ENCODE measurements at places on chromosomes 2 and 18.
A peak's percentile ranks its signal among the peaks of the same experiment; 100 is the strongest.

GRCh38 chr2:41879235-41879916 lies 168.4 kb upstream of the PKDCC start:
- DNase-seq, result no peak

DNA sequence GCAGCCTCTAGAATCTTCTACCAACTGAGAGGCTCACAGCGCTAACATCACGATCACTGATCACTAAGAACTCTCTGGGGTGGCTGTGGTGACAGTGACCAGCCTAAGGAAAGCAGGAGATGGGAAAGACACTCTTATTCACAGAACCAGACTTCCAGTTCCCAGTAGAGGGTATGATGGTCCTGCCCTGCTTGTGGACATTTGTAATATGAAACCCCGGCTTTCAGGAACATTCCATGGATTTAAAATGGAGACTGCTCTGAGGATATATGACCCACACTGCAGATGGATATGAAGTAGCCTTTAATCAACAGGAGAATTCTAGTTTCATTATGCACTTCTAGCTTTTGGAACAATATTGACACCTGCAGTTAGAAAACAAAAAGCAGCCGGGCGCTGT lies 131.8 kb downstream of the AFF3 start:
- DNase-seq, result no peak

- no peak for DNase-seq
These were observed 1.4 kb upstream of the KCNK3 start for GRCh38 chr2:26691161-26691560.

DNA sequence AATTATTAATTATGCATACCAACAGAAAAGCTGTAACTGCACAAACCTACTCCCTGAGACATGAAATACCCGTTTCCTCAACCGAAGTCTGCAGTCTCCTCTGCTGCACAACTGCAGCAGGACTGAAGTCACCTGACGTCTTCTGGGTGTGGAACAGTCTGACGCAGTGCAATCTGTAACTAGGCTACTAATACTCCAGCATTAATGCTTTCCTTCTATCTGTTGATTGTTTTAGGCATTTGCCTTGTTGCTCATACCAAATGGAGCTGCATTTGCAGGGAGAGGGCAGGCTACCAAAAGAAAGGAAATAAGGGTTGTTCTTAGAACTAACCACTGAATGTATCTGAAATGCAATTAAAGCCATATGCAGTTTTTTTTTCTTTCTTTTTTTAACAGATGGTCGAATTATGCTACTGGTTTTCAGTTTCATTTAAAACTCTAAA lies 40.1 kb downstream of the RTN4 start:
- DNase-seq, result no peak

DNA sequence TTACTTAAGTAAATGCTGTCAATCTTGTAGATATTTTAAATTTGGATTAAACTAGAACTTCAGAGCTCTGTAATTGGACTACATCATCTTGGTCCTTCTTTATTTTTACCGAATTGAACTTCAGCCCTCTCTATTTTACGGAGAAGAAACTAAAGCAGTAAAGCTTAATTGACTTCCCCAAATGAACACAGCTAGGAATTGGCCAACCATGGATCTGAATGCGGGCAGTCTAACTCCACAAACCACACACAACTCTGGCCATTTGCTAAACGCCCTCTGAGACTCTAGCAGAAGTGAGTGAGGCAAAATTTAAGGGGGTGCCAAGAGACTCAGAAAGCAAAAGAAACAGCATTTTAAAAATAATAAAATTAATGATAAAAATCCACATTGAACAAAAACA lies 86.3 kb upstream of the KCTD1 start:
- DNase-seq, result no peak

GRCh38 chr18:61245276-61245675 lies 88.0 kb upstream of the CDH20 start:
- no peak for DNase-seq

GRCh38 chr2:126930970-126931590 lies 32.4 kb downstream of the TEX51 start:
- no peak for DNase-seq

DNA sequence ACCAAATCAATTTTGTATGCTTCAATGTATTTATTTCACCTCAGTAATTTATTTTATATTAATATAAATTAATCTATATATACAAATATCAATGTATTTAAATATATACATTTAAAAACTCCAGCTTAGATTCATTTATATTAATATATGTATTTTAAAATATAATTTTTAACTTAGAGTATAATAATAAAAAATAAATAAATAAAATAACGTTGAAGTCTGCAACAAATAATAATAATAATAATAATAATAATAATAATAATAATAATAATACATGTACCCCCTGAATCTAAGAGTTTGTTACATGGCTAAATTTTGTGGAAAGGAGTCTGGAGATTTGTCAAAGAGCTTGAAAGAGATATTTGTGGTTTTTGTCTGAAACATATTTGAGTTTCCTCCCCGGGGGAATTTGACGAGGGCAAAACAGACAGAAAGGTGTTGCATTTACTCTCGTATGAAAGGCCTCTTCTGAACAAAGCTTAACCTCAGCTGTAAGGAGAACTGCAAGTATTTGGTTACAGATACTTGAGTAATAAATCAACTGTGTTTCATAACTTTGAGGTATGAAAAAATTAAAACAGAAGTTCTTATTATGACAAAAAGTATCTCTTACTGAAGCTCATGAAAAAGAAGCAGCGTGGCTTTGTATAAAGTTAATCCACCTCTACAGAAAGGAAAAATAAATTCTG lies 93.4 kb downstream of the CDH19 start:
- DNase-seq, result no peak

DNA sequence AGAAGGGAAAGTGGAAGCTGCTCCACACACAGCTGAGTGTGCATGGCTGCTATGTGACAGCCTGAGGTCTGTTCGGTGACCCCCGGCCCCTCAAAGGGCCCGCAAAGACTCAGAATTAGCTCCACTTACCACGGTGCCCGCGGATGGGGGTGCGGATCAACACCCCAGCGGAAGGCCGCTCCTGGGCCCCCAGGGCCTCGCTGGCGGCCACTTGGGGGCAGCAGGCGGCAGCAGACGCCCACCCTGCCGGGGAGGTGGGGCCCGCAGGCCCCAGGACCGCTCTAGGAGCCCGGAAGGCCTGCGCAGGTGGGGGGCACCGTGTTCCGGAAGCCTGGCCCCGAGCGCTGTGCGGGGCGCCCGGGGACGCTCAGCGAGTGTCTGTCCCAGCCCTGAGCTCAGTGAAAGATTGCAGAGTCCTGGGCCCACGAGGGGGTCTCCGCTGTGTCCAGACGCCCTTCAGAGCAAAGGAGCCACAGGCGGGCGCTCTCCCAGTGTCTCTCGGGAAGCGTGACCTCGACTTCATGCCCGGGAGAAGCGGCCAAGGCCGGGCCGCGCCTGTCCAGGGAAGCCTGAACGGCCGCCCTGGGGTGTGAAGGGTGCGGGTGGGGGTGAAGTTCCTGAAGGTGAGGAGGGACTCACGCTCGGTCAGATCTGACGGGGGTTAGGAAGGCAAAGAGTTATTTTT lies 118.7 kb downstream of the VAPA start:
- DNase-seq, result no peak

- DNase-seq, result no peak
These were observed 18.9 kb downstream of the KCNG3 start for GRCh38 chr2:42474765-42475454.

GRCh38 chr2:46936566-46936965 lies 21.0 kb upstream of the MCFD2 start:
- DNase-seq, result no peak

- no peak for DNase-seq
These were observed 465.4 kb downstream of the ZNF804A start for GRCh38 chr2:185063761-185064160.

DNA sequence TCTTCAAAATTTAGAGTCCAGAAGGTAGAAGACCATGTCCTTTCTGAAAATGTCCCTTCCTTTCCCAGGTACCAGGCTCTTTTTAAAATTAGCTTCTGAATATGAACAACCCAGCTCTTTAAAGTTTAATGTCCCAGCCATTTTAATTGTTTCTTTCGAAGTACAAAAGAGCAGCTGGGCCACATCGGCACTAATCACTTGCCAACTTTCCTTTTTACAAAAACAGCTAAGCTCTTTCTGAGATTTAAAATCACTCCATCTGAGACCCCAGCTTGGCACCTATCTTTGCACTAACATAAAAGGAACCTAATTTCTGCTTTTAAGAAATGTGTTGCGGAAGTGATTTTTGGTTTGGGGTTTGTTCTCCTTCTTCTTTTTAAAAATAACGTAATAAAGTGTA lies 2.6 kb downstream of the BOD1L2 start:
- DNase-seq, result no peak

GRCh38 chr18:63137999-63138435 lies 181.6 kb downstream of the BCL2 start:
- DNase-seq, result no peak

DNA sequence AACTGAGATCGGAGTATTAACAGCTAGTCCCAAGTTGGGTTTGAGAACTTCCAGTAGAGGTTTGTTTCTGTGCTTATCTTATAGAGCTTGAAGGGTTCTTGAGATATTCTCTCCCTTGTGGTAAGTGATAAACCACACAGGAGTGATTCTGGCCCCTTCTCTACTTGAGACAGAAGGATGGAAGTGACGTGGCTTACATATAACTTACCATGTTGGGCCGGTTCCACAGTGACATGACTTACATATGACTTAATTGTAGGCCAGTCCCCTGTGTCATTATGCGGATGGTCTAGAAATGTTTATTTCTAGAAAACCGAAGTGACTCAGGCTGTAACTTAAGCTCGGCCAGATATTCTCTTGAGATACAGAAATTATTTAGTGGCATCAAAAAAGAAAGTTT lies 62.7 kb downstream of the TRAPPC12 start:
- DNase-seq, result no peak

DNA sequence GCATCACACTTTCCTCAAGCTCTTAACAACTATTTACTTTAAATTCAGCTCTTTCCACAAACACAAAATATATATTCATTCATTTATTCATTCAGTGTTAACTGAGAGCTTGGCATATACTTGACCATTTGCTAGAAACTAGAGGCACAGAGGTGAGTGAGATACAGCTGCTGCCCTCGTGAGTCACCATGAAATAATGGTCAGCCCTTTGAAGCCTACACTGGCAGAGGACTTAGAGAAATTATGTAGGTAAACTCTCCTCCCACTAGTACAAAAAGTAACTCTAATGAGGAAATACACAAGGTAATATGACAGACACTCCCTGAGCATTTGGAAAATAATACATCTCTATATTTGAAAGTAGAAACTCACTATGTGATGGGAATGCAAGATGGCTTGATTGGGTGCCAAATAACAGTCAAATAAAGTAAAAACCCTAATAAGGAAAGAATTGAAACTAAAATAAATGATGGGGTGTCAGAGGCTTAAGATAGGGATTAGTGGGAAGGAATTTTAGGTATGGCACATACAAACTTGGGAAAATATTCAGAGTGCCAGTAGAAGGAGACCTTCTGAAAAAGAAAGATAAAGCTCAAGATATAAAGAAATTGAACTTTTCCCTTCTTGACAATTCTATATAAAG lies 61.1 kb downstream of the ANTXR1 start:
- no peak for DNase-seq

GRCh38 chr2:10721396-10722251 lies at the start of gene ATP6V1C2:
Gene ATP6V1C2, plus strand, starts transcription at chr2:10721630. Its CDS starts 1,220 bp downstream, at chr2:10722850.
- DNase-seq, result no peak

GRCh38 chr2:241469746-241470145 lies 38.6 kb downstream of the STK25 start:
- DNase-seq, result no peak

DNA sequence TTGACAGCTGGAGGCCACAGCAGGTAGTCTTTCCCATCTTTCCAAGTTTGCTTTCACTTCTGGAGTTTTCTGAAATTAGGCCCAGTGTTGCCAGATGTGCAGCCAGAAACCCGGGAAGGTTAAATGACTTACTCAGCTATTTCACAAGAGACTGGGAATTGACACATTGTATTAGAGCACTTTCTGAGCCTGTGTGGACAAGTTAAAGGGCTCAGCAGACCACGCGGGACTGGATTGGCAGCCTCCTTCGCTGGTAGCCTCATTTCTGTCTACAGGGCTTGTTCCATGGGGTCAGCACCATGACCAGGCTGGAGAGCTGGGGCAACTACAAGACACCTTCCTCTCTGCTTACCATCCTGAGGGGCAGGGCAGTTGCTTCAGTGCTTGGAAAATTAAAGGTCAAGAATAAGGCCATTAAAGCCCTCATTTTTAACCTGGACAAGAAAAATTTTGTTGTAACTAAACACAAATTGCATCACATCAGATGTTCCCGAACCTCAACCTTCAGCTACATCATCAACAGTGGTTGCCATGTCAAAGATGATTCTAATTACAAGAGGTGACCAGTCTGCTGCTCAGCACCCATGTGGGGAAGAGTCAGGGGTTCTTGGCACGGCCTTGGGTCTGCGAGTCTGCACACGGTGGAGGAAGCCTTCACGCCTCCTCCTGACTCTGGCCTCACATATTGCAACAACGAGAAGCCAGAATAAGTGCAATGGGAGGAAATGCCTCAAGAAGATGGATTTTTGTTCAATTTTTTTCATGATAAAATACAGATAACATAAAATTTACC lies 279.5 kb upstream of the RAB6C start:
- peak; percentile 30 for DNase-seq

DNA sequence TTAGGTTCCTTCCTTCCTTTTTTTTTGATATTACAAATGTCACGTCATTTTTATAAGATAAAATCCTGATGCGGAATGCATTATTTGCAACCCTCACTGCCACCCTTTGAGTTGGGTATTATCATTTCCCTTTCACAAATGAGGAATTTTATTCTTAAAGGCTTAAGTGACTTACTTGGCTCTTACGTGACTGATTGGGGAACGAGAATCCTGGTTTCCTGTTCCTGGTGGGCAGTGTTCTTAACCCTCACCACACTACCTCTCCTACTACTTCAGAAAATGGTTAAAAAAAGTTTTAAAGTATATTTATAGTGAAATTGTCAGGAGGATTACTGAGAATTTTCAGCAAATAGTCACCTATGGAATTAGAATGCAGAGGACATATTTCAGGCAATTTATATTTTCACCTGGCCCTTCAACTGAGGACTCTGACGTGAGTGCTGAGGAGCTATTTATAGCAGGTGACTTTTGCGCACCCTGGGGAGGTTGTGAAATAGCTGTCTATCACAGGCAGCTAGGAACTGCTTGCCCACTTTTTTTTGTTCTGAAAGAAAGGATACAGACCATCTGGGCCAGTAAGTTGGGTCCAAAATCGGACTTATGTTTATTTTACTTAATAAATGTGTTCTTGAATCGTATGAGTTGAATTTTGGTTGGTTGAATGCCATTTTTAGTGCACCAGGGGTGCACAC lies 18.7 kb upstream of the RASGRP3 start:
- peak; percentile 69 for DNase-seq

All from Right ventricle myocardium inferior (tissue), 1 donor.